ENCODE measurements at places on chromosomes 1 and 21.
A peak's percentile ranks its signal among the peaks of the same experiment; 100 is the strongest.

GRCh38 chr1:154410185-154410827 is 5.2 kb downstream of the IL6R start:
- no peak for DNase-seq

DNA sequence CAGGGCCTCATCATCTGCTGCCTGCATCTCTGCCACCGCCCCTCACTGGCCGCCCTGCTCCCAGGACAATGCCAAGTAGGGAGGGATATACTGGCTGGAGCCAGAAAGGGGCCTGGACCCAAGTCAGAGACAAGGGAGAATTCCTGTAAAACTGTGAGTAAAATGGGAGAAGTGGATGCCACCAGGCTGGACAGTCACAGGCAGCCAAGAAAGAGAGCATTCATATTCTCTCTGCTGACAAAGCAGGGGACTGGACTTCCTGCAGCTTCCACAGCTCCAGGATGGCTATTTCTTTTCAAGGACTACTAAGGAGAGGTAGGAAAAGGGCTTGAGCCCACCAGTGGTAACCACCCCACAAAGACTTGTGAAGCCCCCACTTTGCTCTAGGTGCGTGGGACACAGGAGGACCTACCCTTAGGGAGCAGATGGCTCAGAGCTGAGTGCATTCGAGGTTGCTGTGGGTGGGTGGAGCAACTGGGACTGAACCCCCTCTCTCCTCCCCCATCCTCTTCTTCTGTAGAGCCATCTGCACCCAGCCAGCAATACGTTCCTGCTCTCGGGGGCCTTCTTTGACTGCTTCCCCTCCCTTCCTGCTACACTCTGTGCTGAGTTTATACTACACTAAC is 57.5 kb downstream of the GLIS1 start:
- no peak for DNase-seq

- no peak for DNase-seq
Observed at GRCh38 chr1:162036163-162036562, 12.5 kb upstream of the OLFML2B start.

GRCh38 chr21:16589006-16589898 is 859.5 kb downstream of the USP25 start:
- no peak for DNase-seq

- no peak for DNase-seq
Observed at GRCh38 chr1:101264697-101265096, 27.9 kb downstream of the S1PR1 start.

- no peak for DNase-seq
Observed at GRCh38 chr1:153919876-153920852, 2.6 kb downstream of the GATAD2B start.

DNA sequence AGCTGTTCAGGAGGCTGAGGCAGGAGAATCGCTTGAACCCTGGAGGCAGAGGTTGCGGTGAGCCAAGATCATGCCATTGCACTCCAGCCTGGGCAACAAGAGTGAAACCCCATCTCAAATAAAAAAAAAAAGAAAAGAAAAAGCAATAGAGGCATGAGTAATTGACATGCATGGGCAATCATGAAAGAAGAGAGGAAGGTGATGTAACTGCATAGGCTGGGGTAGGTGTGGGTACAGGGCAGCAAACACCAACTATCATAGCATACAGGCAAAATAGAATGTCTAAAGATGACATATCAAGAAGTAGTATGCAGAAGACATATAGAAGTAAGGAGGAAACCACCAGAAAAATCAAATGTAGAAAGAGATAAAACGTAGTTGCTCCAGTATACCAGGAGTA is 19.0 kb upstream of the MGST3 start:
- DNase-seq = no peak

DNA sequence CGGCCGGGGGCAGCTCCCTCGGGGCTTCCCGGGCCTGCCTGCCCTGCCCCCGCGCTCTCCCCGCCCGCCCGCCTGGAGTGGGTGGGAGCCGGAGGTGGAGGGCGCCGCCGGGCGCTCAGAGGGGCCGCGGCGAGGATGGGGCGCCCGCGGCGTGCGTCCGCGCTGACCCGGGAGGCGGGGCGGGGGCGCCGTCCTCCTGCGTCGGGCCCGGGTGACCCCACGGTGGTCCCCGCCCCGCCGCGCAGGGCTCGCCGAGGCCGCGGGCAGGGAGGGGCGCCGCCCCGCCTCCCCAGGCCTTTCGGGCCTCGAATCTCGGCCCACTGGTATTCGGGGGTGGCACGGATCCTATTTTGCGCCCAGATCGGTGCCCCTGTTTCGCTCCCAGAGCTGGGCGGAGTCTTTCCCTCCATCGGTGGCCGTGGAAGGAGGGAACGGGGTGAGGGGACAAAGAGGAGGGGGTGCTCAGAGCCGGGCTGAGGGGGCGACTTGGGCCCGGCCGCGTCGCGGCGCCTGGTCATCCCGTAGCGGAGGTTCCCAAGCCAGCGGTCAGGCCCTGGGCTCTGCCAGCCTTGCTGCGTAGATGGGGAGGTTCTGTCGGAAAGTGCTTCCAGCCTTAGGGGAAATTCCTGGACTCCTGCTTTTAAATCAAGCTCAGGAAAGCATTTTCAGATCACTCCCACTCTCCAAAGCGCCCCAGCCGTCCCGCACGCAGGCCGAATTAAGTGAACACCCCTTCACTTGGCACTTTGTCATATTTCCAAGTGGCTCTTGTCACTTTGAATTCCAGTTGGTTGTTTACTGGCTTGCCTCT is 545 bp downstream of the PATJ start:
- peak; percentile 2 for DNase-seq

DNA sequence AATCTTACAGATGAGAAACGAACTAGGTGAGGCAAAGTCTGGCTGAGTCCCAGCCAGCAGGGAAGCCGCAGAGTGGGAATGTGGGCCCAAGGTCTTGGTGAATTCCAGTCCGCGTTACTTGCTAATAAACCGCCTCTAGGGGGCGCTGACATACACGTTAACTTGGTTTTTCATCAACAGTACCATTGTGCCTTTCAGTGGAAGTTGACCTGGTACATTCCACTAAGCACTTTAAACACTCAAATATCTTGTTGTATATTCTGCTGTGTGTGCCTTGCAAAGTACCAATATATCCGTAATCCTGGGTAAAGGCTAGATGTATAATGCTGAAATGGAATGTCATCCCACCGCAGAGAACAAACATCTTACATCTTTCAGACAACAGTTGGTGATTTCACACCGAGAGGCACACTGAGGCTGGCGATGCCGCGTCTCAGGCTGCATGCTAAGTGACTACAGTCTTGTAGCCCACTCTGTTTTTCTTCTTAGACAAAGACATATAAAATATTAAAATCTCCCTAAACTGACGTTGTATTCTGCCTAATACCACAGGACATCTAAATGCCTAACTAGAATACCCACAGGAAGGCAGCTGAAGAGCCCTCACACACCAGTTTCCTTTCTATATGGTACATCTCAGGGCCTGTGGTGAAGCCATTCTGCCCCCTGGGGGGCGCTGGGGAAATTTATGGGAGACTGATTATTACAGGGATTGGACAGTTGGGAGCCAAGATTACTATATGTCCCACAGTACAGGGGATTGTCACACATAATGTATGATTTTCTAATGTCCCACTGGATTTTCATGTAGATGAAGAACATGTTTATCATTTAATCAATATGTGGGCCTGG is 49.2 kb upstream of the C1orf198 start:
- DNase-seq = peak; percentile 44

- peak; percentile 40 for DNase-seq
Observed at GRCh38 chr1:2314803-2315673, 76.3 kb downstream of the MORN1 start.

- no peak for DNase-seq
Observed at GRCh38 chr1:155485222-155485621, 77.4 kb downstream of the ASH1L start.

GRCh38 chr1:207072233-207072632 is 16.4 kb upstream of the C4BPB start:
- DNase-seq = no peak

GRCh38 chr1:151294742-151295462 is 12.8 kb downstream of the ZNF687 start:
- DNase-seq = no peak

- no peak for DNase-seq
Observed at GRCh38 chr1:150566589-150567340, 12.6 kb downstream of the MCL1 start.

- no peak for DNase-seq
Observed at GRCh38 chr1:166040202-166040997, 126.4 kb downstream of the FAM78B start.

DNA sequence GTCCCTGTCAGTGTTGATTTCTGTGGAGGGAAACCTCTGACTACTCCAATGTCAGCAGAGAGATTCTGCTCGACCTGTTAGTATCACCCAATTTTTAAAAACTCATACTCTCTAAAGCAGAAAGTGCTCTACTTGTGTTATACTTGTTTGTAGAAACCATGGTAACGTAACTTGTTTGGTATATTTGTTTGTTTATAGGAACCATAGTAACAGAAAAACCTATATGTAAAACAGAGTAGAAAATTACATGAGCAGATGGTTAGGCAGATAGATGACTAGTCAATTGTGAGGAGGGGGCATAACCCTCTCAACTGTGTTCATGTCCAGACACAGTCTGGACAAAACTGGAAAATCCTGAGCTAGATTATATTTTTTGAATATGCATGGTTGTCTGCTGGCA is 6.7 kb downstream of the TRIM45 start:
- DNase-seq = no peak

GRCh38 chr1:176101951-176102642 is 105.0 kb downstream of the COP1 start:
- no peak for DNase-seq

DNA sequence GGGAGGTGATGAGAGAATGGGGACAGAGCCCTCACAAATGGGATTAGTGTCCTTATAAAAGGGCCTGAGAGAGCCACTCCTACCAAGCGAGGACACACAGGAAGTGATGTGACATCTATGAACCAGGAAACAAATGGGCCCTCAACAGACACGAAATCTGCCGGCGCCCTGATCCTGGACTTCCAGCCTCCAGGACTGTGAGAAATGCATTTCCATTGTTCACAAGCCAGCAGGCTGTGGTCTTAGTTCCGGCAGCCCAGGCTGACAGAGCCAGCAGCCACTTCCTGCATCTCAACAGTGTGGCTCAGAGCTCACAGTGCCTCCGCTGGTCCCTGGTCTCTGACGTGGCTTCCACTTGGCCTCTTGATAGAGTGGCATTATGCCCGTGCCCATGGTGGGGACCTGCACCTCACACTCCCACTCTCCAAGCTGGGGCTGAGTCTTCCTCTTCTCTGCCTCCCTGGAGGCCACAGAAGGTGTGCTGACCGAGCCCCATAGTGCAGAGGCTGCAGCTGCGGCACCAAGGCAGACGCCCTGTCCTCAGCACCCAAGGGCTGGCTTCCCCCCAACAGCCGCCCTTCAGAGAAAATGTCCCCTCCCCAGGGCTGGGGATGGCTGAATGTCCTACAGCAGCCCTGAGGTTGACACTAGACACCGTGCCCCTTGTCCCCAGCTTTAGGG is 44.9 kb downstream of the ACOT7 start:
- no peak for DNase-seq

- no peak for DNase-seq
Observed at GRCh38 chr1:28518745-28519341, 13.0 kb downstream of the RCC1 start.

GRCh38 chr1:84896279-84896678 is 3.3 kb upstream of the LPAR3 start:
- DNase-seq = no peak

GRCh38 chr1:244391761-244392160 is 59.9 kb downstream of the ADSS2 start:
- no peak for DNase-seq

DNA sequence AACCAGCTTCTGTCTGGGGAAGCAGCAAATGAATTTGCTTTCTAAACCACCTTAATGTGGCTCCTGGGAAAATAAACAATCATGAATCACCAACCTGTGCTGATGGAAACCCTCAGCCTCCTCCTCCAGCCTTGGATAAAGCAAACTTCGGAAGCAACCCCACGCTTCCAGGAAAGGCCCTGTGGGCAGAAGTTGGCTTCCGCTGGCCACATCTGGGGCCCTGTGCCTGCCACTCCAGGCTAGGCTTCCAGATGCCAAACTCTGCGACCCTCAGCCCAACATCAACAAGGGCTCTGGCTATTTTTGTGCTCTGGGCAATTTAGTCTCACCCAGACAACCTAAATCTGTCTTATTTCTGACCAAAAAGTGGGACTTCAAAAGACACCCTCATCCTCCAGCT is 6.2 kb upstream of the OXCT2 start:
- no peak for DNase-seq

GRCh38 chr1:91883470-91883869 is 2.5 kb downstream of the TGFBR3 start:
- DNase-seq = no peak

DNA sequence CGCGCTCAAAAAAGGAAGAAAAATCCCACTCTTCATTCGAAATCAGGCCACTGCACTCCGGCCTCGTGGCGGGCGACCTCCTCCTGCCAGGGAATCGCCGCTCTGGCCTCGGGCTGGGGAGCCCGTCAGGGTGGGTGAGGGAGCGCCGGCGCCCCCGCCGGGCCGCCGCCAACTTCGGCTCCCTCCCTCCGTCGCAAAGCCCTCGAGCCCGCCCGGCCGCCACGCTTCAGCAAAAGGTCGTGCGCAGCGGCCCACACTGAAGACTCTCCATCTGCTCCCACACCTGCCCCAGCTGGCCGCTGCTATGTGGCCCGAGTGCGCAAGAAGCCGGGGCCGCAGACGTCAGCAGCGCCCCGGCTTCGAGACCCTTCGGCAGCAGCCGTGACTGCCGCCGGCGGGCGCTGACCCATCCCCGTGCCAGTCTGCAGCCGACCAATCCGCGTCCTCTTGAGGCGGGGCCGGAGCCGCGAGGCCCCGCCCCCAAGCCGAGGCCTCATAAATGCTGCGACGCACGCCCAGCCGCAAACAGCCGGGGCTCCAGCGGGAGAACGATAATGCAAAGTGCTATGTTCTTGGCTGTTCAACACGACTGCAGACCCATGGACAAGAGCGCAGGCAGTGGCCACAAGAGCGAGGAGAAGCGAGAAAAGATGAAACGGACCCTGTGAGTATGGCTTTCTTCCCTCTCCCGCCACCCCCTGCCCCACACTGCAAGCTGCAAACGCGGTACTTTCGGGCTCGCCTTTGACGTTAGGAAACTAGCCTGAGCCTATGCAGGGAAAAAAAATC is at the start of gene RGS2:
Gene RGS2, plus strand, starts transcription at position 522 of the 789 bp plus-strand sequence. Its CDS starts 33 bp downstream, at position 555.
- peak; percentile 63 for DNase-seq

GRCh38 chr1:206550446-206550845 is 43.1 kb downstream of the RASSF5 start:
- no peak for DNase-seq

GRCh38 chr1:22920734-22921451 is 51.8 kb downstream of the LACTBL1 start:
- no peak for DNase-seq

DNA sequence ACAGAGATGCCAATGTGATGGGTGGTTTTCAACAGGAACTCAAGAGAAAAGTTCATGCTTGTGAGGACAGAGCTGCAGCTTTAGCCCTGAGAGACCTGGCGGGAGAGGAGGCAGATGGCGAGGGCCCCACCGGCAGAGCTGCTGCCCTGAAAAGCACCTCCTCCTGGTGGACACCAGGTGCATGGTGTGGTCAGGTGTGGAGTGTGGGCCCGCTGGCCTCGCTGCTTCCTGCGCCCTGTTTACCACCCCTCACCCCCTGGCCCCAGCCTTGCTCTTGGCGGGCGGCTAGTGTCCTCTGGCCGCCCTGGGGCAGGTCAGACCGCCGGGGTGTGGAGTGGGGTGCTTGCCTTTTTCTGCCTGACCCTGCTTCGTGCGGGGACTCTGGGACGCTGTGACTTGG is 42.8 kb downstream of the PRKCZ start:
- DNase-seq = no peak
